Naive thymus-derived CD8-positive, alpha-beta T cell (primary cell): ENCODE measurements at places on chromosomes 13 and 19.

DNA sequence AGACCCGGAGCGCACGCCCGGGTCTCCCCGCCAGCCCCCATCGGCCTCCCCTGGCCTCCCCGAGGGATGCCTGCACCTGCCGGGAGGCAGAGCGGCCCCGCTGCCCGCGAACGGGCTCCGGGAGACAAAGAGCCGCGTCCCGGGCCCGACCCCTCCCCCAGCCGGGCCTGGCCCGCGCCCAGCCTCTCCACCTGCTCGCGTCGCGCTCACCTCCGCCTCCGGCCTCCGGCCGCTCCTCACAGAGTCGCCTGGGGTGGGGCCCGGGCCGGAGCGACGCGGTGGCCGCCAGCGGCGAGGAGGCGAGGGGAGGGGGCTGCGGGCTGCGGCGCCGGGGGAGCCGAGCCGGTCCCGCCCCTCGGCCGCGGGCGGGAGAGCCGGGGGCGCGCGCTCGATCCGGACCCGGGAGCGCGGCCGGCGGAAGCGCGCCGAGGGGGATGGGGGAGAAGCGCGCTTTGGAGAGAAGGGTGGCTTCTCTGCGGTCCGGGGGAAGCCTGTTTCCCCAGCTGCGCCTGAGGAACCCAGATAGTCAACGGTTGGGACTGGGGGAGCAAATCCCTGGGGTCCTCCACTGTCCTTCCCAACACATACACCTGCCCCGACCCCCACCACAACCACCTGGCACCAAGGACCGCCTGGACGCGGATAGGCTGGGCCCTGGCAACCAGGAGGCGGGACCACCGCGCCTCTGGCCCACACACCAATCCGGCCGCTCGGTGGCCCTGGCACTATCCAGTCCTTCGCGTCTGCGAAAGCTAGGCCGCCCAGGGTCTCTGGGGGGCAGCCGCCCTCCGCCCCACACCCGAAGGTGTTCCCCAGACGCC lies at the start of gene PRR36:
Gene PRR36, minus strand, starts transcription at position 315 of the 821 bp plus-strand sequence. CDS start 701 bp downstream, outside the sequence.
- DNase-seq: no peak

DNA sequence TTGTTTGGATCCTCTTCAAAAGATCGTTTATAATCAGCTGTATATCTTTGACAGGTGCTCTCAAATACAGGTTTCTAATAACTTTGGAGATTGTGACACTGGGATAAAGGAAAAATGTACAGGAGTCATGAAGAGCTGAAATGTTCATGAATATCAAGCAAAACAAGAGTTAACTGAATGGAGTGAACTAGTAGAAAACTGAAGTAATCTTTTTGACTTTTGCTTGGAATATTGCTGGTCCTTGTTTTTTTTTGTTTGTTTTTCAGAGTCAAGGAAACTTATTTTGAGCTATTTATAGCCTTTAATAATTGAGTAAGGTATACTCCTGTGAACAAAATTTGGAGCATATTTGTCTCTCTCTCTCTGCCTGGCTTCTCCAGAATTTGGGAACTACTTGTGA lies 25.3 kb downstream of the MED4 start:
- DNase-seq: no peak

- peak; percentile 69 for DNase-seq
These were observed 45.7 kb downstream of the NAA16 start for GRCh38 chr13:41356786-41357185.

DNA sequence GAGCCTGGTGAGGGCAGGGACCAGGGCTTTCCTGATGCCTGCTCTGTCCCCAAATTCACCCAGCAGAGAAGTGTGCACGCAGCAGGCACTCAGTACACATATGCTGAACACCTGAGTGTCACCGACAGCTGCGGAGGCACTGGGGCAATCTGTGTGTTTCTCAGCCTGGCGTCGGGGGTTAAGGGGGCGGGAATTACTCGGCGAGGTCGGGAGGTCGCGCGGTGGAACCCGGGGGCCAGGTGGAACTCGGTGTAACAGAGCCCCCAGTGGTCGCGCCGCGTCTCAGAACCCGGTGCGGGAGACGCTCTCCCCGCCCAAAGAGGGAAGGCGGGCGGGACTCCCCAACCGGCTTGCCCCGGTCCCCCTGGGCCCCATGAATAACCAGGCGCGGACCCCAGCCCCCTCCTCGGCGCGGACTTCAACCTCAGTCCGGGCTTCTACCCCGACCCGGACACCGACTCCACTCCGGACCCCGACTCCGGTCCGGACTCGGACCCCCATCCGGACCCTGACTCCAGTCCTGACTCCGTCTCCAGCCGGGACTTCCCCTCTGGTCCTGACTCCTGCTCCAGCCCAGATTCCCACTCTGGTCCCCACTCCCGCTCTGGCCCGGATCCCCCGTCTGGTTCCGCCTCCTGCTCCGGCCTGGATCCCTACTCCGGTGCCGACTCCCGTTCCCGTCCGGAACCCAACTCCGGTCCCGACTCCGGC lies at the start of gene SELENOV:
Gene SELENOV, plus strand, starts transcription at position 300 of the 711 bp plus-strand sequence. Its CDS starts 74 bp downstream, at position 374.
- DNase-seq: peak; percentile 66

- DNase-seq: no peak
These were observed 63.7 kb downstream of the ZNF93 start for GRCh38 chr19:19964416-19964815.
